ENCODE measurements at places on chromosomes 4 and X.
A peak's percentile ranks its signal among the peaks of the same experiment; 100 is the strongest.

DNA sequence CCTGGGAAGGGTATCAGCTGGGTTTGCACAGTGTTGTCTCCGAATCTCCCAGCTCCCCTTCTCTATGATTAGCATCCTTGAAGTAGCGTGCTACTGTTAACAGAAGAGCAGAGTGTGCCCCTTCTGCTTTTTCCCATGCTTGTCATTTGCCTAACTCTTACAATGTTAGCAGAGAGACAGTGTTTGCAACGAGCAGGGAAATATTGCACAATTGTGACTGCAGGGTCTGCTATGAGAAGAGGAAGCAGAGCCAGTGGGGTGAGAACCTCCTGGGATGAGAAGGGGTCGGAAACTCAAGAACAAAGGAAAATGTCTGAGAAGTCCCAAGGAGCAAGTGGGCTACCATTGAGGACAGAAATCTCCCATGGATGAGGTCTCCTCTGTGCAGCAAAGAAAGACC, 7.8 kb upstream of the CHRNA9 start:
- DNase-seq, result no peak

- no peak for DNase-seq
Measured at GRCh38 chrX:115183980-115184379, 5.2 kb upstream of the RBMXL3 start.

GRCh38 chr4:93384887-93385286, 443.7 kb upstream of the ATOH1 start:
- no peak for DNase-seq

GRCh38 chr4:148405161-148405893, 36.9 kb downstream of the NR3C2 start:
- no peak for DNase-seq

GRCh38 chrX:70046978-70047377, 2.8 kb downstream of the AWAT2 start:
- DNase-seq, result peak; percentile 48

DNA sequence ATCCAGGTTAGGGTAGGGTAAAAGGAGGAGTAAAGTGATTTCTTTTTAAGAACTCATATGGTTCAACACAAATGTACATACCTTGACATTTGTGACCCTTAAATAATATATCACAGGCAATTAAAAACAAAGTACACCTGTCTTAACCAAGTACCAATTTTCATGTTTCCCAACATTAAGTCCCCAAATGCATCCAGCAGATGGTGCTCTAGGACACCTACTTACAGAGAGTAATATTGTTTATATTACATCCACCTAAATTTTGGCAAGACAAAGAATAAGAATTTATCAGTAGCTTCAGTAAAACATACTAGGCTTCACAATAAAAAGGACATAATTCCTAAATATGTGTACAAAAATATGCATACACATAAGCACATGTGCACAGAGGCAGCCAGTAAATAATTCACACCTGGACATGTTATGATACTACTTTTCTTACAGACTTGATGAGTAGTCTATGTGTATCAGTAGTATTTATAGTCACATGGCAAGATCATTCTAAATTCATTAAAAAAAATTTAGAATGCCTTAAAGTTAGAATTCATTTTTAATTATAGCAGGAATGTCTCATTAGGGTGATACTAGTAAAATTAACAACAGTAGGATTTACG, 219.7 kb downstream of the DCLK2 start:
- DNase-seq, result peak; percentile 69

DNA sequence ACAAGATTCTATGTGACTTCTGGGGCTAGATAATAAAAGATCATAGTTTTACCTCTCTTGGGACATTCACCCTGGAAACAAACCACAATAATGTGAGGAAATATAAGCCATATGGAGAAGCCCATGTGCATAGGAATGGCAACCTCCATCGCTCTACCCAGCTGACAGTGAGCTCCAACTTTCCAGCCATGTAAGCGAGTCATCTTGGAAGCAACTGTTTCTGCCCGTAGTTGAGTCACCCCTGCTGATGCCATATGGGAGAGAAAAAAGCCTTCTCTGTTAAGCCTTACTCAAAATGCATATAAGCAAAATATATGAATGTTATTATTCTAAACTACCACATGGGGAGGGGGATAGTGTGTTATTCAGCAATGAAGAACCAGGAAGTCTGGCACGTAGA, 31.4 kb upstream of the RELL1 start:
- DNase-seq, result peak; percentile 51

- no peak for DNase-seq
Measured at GRCh38 chr4:42703813-42704212, 46.9 kb upstream of the ATP8A1 start.

DNA sequence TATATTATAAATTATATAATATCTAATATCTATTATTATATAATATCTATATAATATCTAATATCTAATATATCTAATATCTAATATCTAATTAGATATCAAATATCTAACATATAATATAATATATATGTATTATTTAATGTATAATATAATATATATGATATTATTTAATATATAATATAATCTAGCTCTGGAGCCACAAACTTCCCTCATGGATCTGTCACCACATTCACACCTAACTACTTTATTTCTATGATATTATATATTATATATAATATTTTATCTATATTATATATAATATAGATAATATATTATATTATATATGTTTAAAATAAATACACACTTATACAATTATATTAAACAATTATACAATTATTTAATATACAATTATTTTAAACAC, 667.5 kb downstream of the KCTD8 start:
- DNase-seq, result no peak

DNA sequence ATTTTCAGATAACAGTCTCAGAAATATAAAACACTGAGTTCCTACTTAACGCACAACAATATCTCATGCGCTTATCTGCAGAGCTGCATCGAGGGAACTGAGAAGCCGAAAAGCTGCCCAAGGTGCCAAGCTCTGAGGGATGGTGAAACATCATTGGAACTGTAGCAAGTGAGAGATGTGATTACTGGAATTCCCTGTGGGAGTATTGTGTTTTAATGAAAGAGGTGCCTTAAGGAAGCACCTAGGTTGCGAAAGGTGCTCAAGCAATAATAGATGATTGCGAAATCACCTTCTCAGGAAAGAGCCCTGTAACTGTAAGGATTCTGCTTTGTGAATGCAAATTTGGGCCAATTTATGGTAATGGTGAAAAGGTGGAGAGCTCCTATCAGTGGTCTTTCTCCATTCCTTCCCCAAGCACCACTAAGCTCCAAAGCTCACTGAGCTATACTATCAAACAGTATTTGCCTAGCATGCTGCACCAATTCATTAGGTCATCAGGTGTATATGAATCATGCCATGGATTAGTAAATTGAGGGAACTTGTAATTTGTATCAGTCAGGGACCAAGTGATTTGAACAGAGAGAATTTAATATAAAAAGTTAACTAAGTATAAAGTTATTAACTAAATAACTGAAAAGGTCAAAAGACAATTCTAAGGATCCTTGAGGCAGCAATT, 59.0 kb upstream of the ATP8A1 start:
- peak; percentile 85 for DNase-seq

DNA sequence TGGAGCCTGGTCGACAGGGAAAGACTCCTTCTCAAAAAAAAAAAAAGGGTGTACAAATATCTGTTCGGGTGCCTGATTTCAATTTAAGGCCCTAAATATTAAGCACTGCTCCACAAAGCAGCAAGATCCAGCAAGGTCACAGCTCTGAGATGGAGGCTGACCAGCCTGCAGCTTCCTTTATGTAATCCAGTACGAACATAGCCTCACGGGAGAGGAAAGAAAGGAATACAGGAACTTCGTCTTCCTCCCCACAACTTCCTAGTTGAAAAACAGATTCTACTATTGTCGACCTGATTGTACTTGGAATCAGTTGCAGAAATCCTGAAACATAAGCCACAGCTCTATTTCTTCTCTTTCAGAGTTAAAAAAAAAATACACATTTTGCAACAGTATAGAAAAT, 53.5 kb upstream of the TBC1D9 start:
- DNase-seq, result no peak

DNA sequence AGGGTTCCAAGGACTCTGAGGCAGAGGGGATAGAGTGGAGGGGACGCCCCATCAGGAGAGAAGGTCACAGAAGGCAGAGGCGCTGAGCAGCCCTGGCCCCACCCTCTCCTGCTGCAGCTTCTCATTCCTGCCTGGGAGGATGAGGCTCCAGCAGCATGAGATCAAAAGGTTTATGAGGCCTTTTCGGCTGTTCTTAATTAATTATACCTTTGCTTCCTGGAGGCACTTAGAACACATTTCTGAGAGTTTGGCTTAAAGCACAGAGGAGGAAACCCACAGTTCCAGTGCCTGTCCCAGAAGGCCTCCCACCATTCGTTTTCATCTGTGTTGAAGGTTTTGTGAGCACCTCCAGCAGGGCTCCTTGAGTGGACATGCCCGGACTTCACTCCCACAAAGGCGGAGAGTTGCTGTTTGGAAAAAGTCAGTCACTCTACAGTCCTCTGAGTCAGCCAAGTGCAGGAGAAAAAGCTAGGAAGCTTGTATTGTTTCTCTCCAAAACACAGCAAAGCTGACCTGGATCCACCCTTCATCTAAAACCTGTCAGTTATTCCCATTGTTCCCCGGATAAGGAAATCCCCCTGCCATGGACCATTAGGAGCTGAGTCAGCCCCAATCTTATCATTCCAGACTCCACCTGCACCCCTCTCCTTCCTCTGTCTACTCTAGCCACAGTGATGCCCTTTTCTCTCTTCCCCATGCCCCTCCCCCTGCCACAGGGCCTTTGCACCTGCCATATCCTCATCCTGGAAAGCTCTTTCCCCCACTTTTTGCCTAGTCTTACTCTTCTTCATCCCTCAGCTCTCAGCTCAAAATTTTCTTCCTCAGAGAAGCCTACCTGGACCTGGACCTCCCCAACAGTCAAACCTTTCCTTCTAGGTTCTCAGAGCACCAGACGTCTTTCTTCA, 276.8 kb downstream of the FBXW7 start:
- DNase-seq, result peak; percentile 84

DNA sequence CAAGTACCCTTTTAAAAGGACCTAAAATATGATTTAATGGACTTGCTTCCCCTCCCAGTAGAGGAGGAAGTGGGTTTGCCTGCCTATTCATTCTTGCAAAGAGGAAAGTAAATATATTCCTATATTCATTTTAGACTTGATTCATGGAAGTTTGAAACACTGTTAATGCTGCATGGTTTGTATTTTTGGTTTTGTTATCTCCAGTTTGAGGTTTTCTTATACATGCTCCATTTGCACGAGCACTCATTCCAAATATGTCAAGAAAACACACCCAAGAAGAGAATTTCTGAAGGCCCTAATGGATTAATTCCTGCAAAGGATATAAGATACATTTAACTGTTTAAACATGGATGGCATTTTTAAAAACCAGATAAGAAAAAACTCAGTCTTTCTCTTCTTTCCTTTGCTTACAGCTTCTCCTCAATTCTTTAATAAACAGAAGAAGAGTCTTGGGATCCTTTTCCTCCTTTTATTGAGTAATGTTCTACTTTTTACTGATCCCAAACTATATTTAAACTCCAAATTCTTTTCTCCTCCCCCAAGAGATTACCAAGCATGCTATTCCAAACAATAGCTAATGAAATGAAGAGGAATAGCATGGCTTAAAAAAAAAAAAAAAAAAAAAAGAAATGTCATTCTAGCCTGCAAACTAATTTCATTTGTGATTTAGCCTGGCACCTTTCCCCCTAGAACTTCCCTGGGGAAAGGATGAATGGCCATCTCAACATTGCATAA, 54.6 kb upstream of the LDB2 start:
- no peak for DNase-seq

DNA sequence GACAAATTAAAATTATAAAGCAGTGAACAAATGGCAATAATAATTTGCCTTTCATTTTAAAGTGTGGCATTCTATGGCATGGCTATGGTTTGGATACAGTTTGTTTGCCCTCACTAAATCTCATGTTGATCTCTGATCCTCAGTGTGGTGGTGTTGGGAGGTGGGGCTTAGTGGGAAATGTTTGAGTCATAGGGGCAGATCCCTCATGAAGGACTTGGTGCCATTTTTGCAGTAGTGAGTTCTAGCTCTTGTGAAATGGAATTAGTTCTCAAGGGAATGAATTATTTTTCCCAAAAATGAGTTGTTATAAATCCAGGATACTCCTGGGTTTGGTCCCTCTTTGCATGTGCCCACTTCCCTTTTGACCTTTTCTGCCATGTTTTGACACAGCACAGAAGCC, 181.4 kb downstream of the AMELX start:
- peak; percentile 23 for DNase-seq

DNA sequence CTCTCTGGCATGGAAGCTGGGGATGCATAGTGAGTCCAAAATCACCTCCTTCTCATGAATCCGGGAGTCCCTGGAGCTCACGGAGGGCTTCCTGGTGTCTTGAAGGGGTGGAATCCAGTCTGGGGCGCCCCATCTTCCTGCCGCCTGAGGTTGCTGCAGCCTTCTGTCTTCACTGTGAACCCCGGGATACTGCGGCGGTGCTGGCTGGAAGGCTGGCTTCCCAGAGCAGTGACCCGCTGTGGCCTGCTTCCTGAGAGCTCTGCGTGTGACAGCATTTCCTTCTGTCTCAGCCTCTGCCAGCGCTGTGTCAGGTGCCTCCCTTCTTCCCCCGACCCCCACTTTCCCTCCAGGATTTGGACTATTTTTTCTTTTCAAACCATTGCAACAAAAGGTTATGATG, 98.8 kb upstream of the STOX2 start:
- no peak for DNase-seq

- no peak for DNase-seq
Measured at GRCh38 chr4:15018361-15018760, 16.1 kb downstream of the CPEB2 start.

GRCh38 chr4:98516042-98516440, 142.4 kb downstream of the TSPAN5 start:
- DNase-seq, result peak; percentile 82

DNA sequence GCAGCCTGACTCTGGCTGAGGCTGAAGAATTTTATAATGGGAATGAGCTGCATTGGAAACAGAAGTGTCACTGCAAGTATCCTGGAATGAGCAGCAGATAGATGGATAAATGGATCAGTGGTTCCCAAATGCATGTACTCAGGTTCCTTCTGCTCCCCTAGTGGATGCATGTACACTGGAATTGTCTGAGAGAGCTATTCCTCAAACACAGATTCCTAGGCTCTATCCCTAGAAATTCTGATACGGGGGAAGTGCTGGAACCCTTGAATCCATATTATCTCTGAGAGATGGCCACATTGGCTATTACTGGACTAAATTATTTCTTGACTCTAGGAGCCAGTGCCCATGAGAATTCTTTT, 64.8 kb downstream of the TMEM131L start:
- DNase-seq, result no peak

DNA sequence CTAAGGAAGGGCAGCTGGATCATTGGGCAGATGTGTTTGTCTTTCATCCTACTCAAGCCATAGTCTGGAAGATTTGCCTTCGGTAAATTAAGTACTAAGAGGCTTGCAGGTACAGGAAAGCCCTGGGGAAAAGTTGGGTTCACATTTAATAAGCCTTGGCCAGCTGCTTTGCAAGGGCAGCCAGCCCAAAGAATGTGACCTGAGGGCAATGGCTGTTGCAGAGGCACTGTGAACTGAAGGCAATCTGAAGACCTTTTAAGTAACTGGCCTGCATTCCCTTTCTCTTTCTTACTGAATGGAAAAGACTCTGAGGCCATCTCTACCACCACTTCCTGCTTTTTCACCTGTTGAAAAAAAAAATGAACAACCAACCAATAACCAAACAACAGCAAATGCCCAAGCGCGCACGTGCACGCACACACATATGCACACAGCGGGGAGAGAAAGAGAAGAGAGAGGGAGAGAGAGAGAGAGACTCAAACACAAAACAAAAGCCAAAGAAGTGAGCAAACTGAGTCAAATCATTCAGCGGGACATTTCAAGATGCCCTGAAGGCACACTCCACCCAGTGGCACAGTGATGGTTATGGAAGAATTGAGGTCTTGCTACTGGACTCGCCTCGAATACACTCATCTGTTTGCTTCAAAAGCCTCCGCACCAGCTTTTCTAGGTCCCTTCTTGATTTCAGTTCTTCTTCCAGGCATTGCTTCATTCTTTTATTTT, 19.6 kb downstream of the CD40LG start:
- DNase-seq, result no peak

All from MCF 10A (cell line).